ENCODE measurements at places on chromosomes 13 and 19.
A peak's percentile ranks its signal among the peaks of the same experiment; 100 is the strongest.

DNA sequence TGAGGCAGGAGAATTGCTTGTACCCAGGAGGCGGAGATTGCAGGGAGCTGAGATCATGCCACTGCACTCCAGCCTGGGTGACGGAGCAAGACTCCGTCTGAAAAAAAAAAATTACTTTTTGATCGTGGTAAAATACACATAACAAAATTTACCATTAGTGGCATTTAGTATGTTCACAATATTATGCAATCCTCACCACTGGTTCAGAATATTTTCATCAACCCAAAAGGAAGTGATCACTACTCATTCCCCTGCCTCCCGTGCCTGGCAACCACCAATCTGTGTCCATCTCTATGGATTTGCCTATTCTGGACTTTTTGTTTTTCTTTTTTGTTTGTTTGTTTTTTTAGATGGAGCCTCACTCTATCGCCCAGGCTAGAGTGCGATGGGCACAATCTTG lies 1.2 kb upstream of the PALM3 start:
- no peak for DNase-seq

- no peak for DNase-seq
Observed at GRCh38 chr13:28128926-28129325, 9.4 kb upstream of the PAN3 start.

- DNase-seq, result no peak
Observed at GRCh38 chr13:56393549-56393948, 747.2 kb upstream of the PRR20A start.

DNA sequence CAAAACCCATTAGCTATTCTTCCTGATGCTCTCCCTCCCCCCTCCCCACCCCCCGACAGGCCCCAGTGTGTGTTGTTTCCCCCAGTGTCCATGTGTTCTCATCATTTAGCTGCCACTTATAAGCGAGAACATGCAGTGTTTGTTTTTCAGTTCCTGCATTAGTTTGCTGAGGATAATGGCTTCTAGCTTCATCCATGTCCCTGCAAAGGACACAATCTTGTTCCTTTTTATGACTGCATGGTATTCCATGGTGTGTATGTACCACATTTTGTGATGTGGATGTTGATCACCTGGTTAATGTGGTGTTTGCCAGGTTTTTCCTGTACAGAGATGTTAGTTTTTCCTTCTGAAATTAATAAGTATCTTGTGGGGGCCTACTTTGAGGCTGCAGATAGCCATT lies 31.5 kb downstream of the TDRD12 start:
- DNase-seq, result no peak

GRCh38 chr19:3471954-3472655 lies 8.2 kb downstream of the SMIM24 start:
- DNase-seq, result peak; percentile 50

DNA sequence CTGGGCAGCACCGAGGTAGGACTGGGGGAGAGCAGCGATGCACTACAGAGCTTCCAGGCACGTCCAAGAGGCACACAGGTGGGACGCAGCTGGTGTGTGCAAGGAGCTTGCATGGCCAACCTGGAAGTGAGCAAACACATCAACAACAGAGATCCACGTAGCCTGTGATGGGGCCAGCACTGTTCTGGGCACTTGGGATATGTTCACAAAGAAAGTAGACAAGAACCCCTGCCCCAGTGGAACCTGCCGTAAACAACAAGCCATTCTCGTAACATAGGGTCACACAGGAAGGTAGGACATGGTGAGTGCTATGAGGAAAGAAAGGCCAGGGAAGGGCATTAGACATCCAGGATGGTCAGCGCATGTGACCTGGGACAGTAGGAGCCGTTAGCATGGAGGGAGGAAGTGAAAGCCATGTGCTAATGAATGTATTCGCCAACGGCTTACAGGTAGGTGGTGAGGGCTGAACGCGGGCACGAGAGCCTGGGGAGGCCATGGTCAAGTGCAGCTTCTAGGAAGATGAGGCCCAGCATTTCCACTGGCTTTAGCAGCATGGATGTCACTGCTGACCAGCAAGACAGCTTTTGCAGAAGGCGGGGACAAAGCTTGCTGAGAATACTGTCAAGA lies 105.5 kb downstream of the TEX26 start:
- no peak for DNase-seq

GRCh38 chr13:90068658-90069057 lies 1278.8 kb upstream of the MIR17HG start:
- DNase-seq, result no peak

DNA sequence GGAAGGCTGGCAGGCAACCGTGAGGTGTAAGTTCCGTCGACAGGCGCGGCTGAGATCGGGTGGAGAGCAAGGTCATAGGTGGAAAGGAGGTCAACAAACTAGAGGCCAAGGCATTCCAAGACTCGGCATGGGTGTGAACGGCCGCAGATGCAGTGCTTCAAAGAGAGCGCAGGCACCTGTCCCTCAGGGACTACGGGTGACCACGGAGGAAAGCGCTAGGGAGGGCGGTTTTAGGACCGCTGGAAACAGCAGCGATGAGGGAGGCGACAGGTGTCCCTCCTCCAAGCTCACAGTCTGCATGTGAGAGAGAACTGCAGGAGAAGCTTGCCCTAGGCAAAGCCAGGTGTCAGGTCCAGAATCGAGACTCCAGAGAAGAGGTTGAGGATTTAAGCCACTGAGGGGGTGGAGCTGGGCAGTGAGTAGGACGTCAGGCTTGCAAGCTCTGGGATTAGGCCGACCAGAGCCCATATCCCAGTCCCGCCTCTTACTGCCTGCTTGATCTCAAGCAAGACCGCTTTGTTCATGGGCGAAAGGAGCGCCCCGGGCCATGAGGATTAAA lies 1.6 kb upstream of the MLNR start:
- DNase-seq, result no peak

- DNase-seq, result no peak
Observed at GRCh38 chr13:106588367-106588766, 20.4 kb upstream of the ARGLU1 start.

DNA sequence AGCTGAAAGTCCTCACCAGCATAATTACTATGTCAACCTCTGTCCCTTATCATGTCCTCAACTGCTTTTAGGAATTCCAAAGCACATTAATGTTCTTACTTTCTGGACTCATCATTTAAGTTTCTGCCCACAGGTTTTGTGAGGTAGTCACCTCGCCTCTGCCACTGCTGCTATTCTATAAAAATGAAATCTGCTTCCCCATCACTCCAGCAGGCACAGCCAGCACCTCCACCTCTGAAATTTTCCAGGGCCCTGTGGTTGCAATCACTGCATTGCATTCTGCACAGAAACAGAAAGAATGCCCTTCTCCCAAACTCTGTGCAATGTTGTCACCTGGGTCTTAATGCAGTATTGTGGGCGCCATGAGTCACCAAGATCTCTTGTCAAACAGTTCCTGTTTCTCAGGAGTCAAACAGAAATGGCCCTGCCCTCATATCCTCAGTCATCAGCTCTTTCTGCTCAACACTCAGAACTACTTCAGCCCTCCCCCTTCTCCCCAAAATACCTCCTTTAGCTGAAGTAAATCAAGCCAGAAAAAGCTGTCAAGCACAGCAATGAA lies 529.2 kb upstream of the NBEA start:
- DNase-seq, result no peak

GRCh38 chr19:6018786-6019185 lies 40.8 kb upstream of the RANBP3 start:
- DNase-seq, result no peak

GRCh38 chr19:10655457-10656312 lies 1.5 kb downstream of the ILF3 start:
- no peak for DNase-seq

DNA sequence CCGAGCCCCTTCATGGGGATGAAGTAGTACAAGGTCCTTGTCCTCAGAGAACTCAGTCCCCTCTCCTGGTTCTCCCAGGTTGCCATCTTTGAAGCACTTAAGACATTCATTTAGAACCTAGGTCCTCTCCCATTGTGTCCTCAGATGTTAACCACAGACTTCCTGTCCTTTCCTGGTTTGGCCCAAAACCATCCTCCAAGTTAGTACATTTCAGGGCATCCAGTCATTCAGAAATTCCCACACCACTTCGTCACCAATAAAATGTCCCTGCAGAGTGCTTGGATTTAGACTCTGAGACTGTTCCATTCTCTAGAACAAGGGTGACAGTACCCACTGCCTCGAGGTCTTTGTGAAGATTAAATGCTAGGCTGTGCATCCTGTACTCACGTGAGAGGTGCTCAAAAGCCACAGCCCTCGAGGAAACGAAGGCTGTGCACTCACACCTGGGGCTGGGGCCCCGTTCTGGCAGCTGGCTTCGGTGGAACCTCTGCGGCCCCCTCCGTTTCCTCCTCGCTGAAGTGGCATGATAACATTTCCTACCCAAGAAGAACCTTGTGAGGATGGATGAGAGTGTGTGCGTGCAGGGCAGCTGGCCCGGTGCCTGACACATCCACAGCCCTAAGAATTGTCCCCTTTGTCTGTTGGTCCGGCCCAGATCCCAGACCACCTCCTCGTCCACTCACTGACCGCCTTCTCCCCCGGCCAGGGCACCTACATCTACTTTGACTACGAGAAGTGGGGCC lies 4.7 kb downstream of the LENG1 start:
- no peak for DNase-seq

- DNase-seq, result no peak
Observed at GRCh38 chr13:105052711-105053110, 1482.8 kb downstream of the EFNB2 start.

- DNase-seq, result no peak
Observed at GRCh38 chr13:56986121-56986520, 154.6 kb upstream of the PRR20A start.

- peak; percentile 55 for DNase-seq
Observed at GRCh38 chr19:7507884-7508283, 8.0 kb upstream of the ZNF358 start.

GRCh38 chr13:104014803-104015645 lies 948.8 kb upstream of the SLC10A2 start:
- DNase-seq, result no peak

GRCh38 chr19:8391198-8392016 lies 1.2 kb downstream of the RAB11B start:
- no peak for DNase-seq

DNA sequence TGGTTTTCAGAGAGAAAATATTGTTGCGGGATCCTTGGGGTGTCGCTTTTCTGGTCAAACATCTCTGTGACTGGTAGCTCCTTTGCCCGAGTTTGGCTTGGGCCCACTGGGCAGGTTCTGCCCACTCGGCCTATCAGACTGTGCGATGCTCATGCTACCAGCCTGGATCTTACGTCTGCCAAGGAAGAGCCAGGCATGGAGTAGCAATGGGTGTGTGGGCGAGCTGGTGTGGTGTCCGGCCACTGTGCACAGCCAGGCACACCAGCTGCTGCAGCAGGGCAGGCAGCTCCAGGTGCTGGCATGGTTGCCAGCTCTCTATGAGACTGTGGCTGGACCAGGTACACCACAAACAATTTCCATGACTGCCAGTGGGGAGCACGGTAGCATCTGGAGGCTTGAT lies 1351.8 kb upstream of the PCDH20 start:
- DNase-seq, result no peak

- DNase-seq, result no peak
Observed at GRCh38 chr19:6572217-6572616, 18.7 kb downstream of the CD70 start.

DNA sequence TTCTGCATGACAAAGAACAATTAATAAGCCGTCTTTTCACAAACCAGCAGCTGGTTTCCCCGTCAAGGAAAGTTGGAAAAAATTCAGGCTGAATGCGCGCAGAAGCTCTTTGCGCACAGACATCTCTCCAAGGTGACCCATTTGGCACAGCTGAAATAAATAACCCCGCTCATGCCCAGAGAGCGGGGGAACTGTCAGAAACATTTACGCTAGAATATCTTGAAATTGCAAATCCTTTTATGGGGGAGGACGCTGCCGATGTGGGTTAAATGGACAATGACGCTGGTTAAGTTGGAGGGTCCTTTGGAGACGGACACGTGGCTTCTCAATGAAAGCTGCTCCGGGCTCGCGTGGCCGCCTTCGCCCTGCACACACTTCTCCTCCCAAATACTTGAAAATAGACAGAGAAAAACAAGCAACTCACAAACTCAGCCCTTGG lies 30.6 kb downstream of the GSX1 start:
- DNase-seq, result no peak

- no peak for DNase-seq
Observed at GRCh38 chr19:6721138-6721474, 656 bp upstream of the C3 start.

- DNase-seq, result no peak
Observed at GRCh38 chr19:33443638-33444561, 70.4 kb downstream of the CEBPG start.

DNA sequence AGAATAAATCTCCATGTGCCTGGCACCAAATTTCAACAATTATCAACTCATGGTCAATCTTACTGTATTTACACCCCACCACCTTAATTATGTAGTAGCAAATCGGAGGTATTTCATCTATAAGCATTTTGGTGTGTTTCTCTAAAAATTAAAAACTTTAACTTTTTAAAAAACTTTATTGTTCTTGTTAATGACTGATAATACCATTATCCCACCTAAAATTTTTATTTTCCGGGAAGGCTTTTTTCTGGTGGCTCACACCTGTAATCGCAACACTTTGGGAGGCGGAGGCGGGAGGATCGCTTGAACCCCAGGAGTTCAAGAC lies 453 bp upstream of the PDCD2L start:
- DNase-seq, result no peak

GRCh38 chr13:32594157-32594738 lies 8.0 kb downstream of the PDS5B start:
- DNase-seq, result no peak

DNA sequence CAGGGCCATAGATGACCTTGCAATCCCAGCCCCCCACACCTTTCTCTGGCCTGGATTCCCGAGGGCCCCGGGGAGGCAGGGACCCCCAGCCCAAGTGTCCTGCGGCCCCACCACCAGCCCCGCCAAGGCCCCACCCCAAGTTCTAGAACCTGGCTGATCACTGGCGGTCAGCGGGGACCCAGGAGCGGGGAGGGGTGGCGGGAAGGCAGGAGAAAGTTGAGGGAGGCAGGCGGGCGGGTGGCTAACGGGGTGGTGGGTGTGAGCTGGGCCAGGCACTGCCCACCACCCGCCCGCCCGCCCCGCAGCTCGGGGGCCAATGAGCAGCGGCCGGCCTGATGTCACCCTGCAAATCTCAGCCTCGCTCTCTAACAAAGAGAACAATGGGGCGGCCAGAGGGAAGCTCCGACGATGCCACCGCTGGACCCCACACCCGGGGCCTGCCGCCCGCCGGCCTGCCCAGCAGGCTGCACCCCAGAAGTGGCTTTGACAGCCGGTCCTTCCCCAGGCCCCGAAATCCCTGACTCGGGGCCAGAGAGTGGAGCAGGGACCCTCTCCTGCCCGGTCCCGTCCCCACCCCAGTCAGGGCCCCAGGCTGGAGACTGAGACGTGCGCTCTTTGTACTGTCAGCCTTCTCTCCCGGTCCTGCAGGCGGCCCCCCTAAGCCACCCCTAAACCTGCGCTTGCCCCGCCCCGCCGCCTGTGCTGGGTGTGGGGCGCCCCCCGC lies 1.6 kb downstream of the MEX3D start:
- DNase-seq, result peak; percentile 67

Data from neural crest cell (in vitro differentiated cells).